ENCODE measurements at places on chromosomes 12 and 14.
A peak's percentile ranks its signal among the peaks of the same experiment; 100 is the strongest.

DNA sequence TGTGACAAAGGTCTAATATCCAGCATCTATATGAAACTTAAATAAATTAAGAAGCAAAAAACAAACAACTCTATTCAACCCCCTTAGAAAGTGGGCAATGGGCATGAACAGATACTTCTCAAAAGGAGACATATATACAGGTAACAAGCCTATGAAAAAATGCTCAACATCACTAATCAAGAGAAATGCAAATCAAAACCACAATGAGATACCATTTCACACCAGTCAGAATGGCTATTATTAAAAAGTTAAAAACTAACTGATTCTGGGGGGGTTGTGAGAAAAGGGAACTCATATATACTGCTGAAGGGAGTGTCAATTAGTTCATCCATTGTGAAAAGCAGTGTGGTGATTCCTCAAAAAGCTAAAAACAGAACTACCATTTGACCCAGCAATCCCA is 198.9 kb downstream of the BMP4 start:
- no peak for DNase-seq

DNA sequence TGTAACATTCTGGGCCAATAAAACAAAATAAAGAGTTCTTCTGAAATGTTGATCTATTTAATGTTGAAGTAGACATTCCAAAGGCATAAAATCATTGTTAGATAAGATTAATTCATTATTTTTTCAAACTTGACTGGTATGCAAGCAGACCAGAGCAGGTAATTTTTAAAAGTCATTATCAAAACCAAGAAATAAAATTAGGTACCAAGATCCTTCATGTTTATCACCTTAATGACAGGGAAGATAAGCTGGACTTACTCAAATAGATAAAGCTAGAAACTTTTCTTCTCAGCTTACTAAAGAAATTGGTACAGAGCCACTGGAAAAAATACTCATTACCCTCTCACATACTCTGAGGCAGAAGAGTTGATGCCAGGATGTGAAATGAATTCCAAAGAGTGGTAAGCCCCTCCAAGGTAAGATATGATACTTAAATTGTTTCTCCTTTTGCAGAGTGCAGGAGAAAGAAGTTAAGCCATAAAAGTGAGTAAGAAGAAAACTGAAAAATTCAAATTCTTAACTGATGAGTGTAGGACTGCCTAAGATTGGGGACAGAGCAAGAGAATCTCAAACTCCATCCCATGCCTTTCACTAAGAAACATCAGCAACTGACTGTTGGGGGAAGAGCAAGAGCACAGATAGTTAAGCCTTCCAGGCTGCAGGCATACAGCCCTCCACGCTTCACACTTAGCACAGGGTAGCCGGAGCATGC is 111.9 kb downstream of the SLC41A2 start:
- no peak for DNase-seq

DNA sequence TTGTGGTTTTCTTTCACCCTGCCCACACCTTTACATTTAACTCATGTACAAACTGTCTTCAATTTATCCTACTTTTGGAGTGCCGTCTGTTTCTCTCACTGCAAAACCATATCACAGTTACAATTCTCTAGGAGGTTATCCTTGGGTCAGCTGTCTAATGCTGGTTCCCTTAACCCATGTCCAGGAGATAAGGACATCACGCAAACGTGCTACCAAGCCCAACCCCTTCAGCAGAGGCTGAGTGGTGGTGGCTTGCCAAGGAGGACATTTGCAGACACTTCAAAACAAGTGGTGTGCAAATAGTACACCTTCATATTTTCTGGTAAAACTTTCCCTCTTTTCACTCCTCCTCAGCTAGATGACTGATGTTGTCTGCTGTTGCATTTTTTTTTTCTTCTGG is 167.9 kb downstream of the PAX9 start:
- no peak for DNase-seq

- no peak for DNase-seq
Measured at GRCh38 chr12:62581288-62582064, 114.8 kb downstream of the MON2 start.

GRCh38 chr12:98796745-98797144 is 151.7 kb downstream of the APAF1 start:
- no peak for DNase-seq

GRCh38 chr14:70801836-70802235 is 7.5 kb downstream of the MAP3K9 start:
- no peak for DNase-seq

DNA sequence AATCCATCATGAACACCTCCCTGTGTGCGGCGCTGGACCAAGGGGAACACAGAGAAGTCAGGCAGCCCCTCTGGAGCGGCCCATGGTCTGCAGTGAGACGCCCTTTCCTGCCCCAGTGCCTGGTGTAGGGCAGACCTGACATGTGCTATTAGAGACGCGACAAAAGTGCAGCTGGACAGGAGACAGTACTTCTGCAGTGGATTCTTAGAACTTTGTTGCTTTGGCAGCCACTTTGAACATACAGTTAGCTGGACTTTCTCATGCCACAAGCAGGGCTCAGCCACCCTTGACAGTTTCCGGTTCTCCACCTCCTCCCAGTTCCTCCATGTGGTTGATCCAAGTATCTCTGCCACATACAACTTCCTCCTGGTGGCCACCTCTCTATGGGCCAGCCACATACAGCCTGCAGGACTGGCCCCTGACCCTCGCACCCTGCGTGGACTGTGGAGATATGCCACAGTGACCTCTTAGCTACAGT is 45.9 kb downstream of the LGMN start:
- DNase-seq: no peak

- peak; percentile 20 for DNase-seq
Measured at GRCh38 chr14:78598046-78598920, 428.1 kb downstream of the NRXN3 start.

- no peak for DNase-seq
Measured at GRCh38 chr12:128871516-128871892, 18.2 kb downstream of the GLT1D1 start.

- DNase-seq: peak; percentile 37
Measured at GRCh38 chr12:6570264-6570887, 2.3 kb upstream of the NOP2 start.

DNA sequence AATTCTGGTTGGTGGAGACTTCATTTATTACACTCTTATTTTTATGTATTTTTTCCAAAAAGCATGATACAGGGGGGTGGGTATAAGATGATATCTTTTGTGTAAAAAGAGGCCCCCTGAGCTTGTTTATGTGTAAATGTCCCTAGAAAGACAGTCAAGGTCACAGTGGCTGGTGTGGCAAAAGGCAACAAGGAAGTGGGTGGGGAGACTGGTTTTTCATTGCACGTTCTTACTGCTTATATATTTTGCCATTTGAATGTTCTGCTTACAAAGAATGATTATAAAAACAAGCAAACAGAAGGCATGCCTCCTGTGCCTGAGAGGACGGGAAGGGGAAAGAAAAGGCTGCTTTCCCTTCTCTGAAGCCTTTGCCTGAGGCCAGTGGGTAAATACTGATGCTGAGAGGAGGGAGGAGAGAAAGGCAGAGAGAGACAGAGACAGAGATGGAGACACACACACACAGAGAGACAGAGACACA is 24.1 kb upstream of the ADIPOR2 start:
- DNase-seq: no peak

DNA sequence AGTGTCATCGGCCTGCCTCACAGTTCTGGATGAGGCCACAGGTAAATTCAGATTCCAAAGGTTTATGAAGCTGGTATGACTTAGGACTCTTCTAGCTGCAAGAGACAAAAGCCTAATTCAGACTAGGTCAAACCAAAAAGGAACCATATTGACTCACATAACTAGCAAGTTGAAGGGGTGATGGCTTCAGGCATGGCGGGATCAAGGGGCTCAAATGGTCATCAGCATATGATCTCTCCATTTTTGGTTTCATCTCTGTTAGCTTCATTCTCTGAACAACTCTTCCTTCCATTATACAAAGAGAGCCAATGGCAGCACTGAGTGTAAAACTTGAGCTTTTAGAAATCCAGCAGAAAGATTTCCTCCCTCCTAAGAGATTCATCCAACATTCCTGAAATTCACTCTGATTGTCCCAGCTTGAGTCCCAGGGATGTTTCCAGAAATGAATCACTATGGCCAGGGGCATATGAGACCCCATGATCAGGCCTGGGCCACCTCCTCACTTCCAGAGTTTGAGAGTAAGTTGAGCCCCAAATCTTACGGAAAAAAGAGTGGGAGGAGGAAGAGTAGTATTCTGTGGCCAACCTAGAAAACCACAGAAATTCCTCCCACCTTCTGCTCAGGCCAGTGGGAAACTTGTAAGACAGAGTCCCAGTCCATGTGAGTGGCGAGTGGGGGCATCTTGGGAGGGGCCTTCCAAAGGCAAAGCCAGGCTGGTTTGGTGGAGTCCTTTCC is 2.0 kb upstream of the MAP1LC3B2 start:
- no peak for DNase-seq

DNA sequence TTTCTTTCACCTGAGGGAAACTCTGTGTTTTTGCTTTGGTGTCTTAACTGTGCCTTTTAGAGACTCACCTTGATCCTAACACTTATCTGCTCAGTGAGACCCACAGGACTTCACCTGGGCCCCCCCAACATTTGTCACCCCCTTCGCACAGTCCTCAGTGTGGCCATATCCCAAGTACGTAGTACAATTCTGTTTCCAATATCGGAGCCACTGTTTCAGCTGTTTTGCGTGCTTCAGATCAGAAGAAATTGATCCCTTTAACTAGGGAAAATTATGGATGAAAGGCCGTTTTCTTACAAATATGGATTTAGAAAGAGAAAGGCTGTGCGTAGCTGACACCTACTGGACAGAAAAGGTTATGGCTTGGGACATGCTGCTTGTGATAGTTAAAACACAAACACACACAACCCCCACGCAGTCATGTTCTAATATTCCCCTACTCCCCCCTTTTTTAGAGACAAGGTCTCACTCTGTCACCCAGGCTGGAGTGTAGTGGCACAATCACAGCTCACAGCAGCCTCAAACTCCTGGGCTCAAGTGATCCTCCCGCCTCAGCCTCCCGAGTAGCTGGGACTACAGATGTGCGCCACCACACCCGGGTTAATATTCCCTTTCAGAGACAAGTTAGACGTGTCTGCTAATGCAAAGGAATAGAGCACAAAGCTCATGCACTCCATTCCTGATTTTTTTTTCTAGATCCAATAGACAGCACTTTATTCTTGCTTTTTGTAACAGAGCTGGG is 3.6 kb upstream of the SLC7A8 start:
- no peak for DNase-seq

DNA sequence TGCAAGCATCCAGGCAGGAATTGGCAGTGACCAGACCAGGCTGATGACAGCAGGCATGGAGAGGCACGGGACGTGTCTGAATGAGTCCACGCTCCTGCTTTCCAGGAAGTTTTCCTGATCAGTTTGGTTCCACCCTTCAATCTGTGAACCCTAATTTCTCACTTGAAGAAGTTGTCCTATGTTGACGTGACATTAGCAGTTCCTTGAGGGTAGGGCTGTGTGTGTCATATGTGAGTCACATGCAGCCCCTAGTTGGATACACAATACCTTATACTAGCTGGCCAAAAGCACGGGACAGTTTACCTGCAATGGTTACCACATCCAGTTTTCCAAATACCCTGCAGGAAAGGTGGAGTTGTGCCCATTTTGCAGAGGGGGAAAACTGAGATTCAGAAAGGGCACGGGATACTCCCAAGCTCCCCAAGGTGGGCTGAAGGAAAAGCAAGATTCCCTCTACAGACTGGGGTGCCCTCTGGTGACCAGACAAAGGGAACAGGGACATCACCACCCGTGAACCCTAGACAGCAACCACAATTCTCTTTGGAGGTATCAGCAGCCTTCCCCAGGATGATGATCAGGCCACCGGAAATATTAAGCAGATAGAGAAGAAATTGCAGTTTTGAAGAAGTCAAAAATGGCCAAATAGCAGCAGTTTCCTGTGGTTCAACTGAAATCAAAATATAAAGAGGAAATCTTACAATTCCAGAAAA is 194.5 kb downstream of the PHETA1 start:
- no peak for DNase-seq

GRCh38 chr14:32602699-32603098 is 273.6 kb downstream of the AKAP6 start:
- DNase-seq: no peak

DNA sequence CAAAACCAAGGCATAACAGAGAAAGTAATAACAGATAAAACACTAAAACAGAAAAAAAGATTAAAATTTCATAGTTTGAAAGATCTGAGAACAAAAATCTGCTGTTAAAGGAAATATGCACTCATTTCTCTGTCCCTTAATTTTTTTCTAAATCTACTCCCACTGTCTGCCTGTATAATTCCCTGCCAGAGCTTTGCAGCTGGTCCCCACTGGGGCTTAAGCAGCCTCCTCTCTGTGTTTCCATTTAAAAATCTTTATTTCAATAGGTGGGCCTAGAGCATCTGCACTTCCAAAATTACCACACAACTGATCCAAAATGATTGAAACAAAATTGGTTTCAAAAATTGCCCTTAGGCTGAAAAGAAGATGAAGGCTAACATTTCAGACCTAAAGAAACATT is 6.4 kb upstream of the SIX6 start:
- DNase-seq: no peak

DNA sequence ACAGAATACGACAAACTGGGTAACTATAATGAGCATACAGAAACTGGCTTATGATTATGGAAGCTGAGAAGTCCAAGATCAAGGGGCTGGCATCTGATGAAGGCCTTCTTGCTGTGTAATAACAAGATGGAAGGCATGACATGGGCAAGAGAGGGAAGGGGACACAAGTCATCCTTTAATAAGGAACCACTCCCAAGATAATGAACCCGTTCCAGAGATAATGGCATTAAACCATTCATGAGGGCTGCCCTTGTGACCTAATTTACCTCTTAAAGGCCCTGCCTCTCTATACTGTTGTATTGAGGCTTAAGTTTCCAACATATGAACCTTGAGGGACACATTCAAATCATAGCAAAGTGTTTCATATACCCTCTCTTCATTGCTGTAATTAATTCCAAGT is 4.6 kb upstream of the VTI1B start:
- no peak for DNase-seq

- DNase-seq: no peak
Measured at GRCh38 chr12:1463073-1463905, 131.1 kb downstream of the FBXL14 start.

DNA sequence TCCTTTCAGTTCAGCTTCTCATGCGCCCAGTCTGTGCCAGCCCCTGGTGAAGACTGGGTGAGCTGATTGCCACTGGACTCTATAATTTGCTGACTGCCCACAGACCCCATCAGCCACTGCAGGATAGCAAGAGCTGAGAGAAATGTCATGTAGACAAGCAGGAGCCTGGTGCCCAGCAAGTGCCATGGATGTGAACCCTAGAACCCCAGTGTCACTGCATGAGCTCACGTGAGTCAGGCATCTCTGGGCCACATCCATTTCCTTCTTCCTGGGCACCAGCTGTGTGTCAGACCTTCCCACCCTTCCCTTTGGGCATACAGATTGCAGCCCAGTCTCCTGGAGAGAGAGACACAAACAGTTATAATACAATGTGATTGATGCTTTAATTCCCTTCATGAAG is 73.8 kb downstream of the NTF3 start:
- no peak for DNase-seq

- DNase-seq: no peak
Measured at GRCh38 chr12:73057428-73057827, 785.3 kb downstream of the TRHDE start.
